Fibroblast of the aortic adventitia (primary cell): ENCODE measurements at places on chromosomes 7 and 10. TPM values are rescaled to one million over a fixed set of nuclear protein-coding genes. Genes with fewer than 3 reads are reported as not detected.
A peak's percentile ranks its signal among the peaks of the same experiment; 100 is the strongest.

DNA sequence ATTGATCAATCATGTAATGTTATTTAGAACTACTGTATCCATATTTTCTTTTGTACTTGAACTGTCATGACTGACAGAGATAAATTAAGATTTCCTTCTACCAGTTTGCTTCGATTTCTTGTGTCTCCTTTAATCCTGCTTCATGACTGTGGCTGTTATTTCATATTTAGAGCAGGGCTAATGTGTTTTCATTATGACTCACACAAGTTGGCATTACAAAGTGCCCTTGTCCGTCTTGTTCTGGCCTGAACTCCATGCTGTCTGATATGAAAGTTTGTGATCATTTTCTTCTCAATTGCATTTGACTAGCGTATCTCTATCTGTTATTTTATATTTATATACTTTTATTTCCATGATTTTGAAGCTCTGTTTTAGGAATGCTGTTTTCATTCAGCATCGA, 344.1 kb upstream of the PRKCQ start:
- DNase-seq: peak; percentile 14

GRCh38 chr7:26233902-26234511, 32.5 kb downstream of the CBX3 start:
- DNase-seq: no peak

DNA sequence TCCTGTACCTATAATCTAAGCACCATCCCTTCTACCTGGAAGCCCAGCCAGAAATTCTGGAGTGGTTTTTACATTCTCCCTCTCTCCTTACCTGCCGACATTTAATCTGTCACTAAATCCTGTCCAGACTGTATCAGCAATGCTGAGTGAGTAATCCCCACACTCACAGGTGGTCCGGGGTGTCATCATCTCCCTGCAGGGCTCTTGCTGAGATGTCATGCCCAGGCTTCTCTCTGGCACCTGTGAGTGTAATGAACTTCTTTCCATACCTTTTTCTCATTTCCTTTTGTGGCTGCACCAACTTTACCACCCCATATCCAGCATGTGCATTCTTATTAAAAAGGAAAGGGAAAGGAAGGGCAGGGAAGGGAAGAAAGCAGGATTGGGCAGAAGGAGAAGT, 355.2 kb downstream of the CCSER2 start:
- no peak for DNase-seq

- no peak for DNase-seq
Measured at GRCh38 chr10:132593389-132593788, 55.8 kb downstream of the INPP5A start.

- DNase-seq: peak; percentile 28
Measured at GRCh38 chr10:93277360-93277759, 203.7 kb downstream of the CYP26A1 start.

DNA sequence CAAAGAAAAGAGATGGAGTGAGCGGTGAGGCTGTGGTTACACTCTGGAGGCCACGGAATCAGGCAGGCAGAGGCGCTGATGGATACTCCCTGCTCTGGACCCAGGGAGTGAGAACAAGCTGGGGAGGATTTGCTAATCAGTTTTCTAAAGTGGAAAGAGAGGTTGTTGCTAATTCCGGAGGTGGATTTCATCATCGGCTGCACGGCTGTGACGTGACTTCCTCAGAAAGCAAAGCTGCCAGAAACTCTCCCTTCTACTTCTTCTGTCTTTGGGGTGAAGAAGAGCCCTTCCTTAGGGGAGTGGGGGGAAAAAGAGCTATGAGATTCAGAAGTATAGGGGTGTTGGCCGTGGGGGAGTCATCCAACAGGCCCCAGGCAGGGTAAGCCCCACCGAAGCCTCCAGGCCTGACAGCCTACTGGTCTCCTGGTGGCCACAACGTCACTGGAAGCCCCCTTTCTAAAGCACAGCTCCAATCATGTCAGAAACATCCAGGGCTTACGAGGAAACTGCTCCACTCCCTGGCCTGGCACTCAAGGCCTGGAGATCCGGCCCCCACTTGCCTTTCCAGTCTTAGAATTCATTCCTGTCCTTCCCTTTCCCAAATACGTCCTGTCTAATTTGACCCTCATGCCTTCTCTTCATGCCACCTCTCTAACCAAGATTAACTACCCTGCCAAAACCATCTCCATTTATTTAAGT, 114.5 kb downstream of the HIP1 start:
- DNase-seq: peak; percentile 78

Gene C10orf67
- 0.09 TPM in 1 of 2 replicates, not detected in the other for total RNA-seq
